Memory B cell (primary cell): ENCODE measurements at places on chromosomes 12 and 14.
A peak's percentile ranks its signal among the peaks of the same experiment; 100 is the strongest.

GRCh38 chr14:84042992-84043391 lies 1487.0 kb upstream of the FLRT2 start:
- no peak overlapping the region for H3K4me3 ChIP-seq
- DNase-seq, result no peak
- H3K27me3 ChIP-seq, result no peaks in the 10 kb centered on the region
- no peaks in the 10 kb centered on the region for H3K4me1 ChIP-seq
- no peaks in the 10 kb centered on the region for H3K36me3 ChIP-seq

DNA sequence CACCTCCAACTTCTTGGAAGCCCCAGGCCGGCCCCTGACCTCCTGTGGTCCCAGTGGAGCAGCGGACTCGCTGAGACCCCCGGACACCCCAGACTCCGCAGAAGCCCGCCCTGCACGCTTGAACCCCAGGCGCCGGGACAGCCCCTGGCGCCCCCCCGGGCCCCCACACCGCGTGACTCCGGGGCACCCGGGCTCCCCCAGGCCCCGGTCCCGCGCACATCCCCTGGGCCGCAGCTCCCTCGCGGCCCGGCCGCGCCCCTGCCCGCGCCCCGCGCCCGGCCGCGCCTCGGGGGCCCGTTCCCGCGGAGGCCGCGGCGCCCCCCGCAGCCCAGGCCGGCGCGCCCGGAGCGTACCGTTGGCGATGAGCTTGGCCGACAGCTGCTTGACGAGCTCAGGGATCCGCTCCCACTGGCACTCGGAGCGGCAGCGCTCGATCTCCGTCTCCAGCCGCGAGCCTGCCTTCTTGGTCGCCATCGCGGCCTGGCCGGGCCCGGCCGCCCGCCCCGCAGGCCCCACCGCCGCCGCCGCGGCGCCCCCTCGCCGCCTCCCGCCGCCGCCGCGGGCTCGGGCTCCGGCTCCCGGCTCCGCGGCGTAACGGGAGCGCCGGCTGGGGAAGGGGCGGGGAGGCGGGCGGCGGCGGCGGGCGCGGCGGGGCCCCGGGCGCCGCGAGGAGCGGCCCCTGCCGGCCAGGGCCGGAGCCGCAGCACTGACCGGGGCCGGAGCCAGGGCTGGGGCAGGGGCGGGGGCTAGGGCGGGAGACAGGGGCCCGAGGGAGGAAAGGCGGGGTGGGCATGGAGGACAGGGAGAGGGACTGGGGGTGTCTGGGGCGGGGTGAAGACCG lies at the start of gene TTC7B:
Gene TTC7B (minus strand): TSS at position 609 of the 841 bp plus-strand sequence. CDS start 135 bp downstream, at position 474.
- peak; percentile 35 for DNase-seq
- peaks cover 11% of the 10 kb centered on the region for H3K27me3 ChIP-seq
- no peak within 1 kb of the TSS for H3K27ac ChIP-seq
- peaks cover 4% of the 10 kb centered on the region for H3K4me1 ChIP-seq
- H3K4me3 ChIP-seq, result peak within 1 kb of the TSS; percentile 70
- H3K36me3 ChIP-seq, result no peaks in the 10 kb centered on the region

DNA sequence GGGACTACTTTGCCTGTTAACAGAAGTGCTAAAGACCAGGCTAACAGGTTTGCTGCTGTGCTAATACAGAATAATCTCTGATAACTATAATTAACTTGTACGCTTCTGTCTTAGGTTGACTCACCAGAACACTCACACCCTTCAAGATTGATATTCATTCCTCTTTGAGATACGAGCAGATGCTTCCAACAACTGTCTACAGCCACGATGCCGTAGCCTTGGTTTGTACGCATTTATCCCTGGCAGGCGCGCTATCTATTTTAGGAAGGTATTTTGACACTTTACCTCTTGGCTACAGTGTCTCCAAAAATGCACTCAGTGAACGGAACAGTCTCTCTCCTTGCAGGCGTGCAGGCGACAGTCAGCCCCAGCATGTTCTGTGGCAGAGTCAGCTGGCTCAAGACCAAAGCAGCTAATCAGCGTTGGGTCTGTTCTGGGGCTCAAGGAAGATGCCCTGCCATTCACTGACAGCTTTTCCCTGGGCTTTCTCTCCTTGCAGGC lies 146.4 kb upstream of the PRICKLE1 start:
- H3K36me3 ChIP-seq, result no peaks in the 10 kb centered on the region
- H3K27me3 ChIP-seq, result peaks cover 4% of the 10 kb centered on the region
- H3K4me3 ChIP-seq, result no peak overlapping the region
- H3K4me1 ChIP-seq, result no peaks in the 10 kb centered on the region
- no peak overlapping the region for H3K27ac ChIP-seq

GRCh38 chr12:91662021-91662420 lies 479.4 kb upstream of the DCN start:
- H3K27me3 ChIP-seq, result no peaks in the 10 kb centered on the region
- H3K4me3 ChIP-seq, result no peak overlapping the region
- no peaks in the 10 kb centered on the region for H3K36me3 ChIP-seq

DNA sequence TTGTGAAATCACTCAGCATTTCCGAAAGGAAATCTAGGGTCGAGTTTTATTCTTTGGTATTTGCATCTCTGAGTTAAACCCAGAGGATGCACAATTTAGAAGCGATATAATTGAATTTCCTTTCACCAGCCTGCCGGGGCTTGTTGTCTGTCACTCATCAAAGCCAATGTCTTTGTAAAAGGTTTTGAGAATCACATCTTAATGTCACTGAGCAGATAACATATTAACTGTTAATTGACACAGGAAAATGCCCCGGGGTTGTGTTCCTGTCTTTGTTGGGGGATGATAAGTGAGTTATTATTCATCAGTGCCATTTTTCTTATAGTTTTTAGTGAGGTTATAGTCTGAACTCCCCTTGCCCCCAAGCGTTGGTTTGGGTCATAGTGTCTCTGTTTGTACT lies 73.4 kb downstream of the DUSP6 start:
- no peak overlapping the region for H3K4me3 ChIP-seq
- H3K4me1 ChIP-seq, result peaks cover 4% of the 10 kb centered on the region
- no peak overlapping the region for H3K27ac ChIP-seq
- no peaks in the 10 kb centered on the region for H3K36me3 ChIP-seq
- H3K27me3 ChIP-seq, result peaks cover 2% of the 10 kb centered on the region

DNA sequence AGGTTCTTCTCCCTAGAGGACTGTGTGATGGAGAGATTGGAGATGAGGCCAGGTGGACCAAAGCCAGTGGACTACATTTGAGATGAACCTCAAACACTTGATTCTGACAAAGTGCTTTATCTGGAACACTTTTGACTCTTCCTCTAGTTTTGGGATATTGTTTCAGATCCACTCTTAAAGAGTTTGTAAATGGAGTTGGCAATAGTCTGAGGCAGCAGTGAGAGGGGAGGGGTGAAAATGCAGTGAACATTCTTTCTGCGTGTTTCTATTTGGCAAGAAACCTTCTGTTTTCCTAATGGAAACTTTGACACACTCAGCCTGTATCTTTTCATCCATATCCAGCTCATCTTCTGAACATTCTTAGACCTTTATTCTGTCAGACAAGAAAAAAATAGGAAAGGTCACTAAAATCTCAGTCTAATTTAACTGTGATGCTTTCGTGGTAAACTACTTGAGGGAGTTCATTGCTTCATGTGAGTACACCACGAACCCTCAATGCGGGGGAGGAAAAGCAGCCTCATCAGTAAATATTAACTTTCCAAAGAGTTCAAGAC lies 57.4 kb upstream of the KCNJ8 start:
- DNase-seq, result no peak
- no peak overlapping the region for H3K27ac ChIP-seq
- H3K36me3 ChIP-seq, result no peaks in the 10 kb centered on the region
- H3K4me3 ChIP-seq, result no peak overlapping the region
- H3K27me3 ChIP-seq, result peaks cover 2% of the 10 kb centered on the region

DNA sequence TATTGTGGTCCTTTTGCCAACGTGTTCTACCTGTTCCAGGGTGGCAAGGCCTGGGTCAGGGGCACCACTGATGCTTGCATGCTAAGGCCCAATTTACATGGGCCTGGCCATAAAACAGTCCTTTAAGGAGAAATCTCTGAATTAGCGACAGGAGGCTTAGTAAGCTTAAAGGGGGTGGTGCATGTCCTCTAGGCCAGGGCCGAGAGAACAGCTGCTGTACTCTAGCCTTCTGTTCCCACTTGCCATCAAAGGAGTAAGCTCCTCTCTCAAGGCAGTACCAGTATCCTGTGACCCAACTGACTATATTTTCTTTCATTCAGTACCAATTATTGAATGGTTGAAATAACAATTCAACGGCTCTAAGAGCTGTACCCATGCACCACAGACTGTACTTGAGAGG lies 67.7 kb upstream of the ZDHHC17 start:
- DNase-seq, result no peak
- H3K4me1 ChIP-seq, result no peaks in the 10 kb centered on the region
- no peak overlapping the region for H3K4me3 ChIP-seq
- peaks cover 3% of the 10 kb centered on the region for H3K27me3 ChIP-seq

GRCh38 chr14:80956922-80957321 lies 1.5 kb downstream of the TSHR start:
- no peaks in the 10 kb centered on the region for H3K27me3 ChIP-seq
- H3K27ac ChIP-seq, result peak overlapping the region; percentile 64
- no peaks in the 10 kb centered on the region for H3K36me3 ChIP-seq
- peaks cover 33% of the 10 kb centered on the region for H3K4me1 ChIP-seq

DNA sequence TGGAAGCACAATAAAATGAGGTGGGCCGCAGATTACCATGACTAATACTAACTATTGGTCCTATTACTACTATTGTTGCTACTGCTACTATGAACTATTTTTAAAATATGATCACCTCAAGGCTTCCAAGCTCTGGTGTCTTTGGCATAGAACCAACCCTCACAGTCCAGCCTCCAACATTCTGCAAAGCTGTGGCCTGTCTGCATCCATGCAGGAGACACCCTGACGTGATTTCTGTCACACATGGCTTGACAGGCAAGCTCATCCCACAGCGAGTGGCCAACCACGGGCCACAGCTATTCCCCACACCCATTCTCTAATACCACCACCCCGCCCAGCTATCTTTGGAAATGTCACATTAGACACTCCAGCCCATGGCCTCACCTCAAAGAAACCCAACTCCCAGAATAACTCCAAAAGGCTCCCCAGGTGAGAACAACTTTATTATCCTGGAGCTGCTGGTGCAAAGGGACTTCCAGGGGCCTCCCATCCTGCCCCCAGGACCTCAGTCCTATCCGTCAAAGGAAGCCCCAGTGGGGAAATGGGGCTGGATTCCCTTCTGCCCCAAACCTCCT lies 14.4 kb downstream of the ISCU start:
- no peaks in the 10 kb centered on the region for H3K27me3 ChIP-seq
- no peak overlapping the region for H3K4me3 ChIP-seq
- H3K36me3 ChIP-seq, result peaks cover 2% of the 10 kb centered on the region

GRCh38 chr12:40697566-40698259 lies 5.5 kb downstream of the CNTN1 start:
- H3K36me3 ChIP-seq, result no peaks in the 10 kb centered on the region
- DNase-seq, result no peak
- no peaks in the 10 kb centered on the region for H3K4me1 ChIP-seq
- H3K27ac ChIP-seq, result no peak overlapping the region
- peaks cover 2% of the 10 kb centered on the region for H3K27me3 ChIP-seq

GRCh38 chr14:103416916-103417315 lies 31.7 kb downstream of the MARK3 start:
- no peaks in the 10 kb centered on the region for H3K27me3 ChIP-seq
- no peak overlapping the region for H3K4me3 ChIP-seq
- no peak for DNase-seq
- peaks cover 19% of the 10 kb centered on the region for H3K4me1 ChIP-seq
